ENCODE measurements at places on chromosomes 12 and 14. TPM values are rescaled to one million over a fixed set of nuclear protein-coding genes. Genes with fewer than 3 reads are reported as not detected.
A peak's percentile ranks its signal among the peaks of the same experiment; 100 is the strongest.

- DNase-seq, result no peak
Observed at GRCh38 chr14:52008136-52008535, 18.8 kb downstream of the RTRAF start.

The MANSC4 gene
- not detected for total RNA-seq

The AMN gene
- total RNA-seq, result 1.4 TPM

DNA sequence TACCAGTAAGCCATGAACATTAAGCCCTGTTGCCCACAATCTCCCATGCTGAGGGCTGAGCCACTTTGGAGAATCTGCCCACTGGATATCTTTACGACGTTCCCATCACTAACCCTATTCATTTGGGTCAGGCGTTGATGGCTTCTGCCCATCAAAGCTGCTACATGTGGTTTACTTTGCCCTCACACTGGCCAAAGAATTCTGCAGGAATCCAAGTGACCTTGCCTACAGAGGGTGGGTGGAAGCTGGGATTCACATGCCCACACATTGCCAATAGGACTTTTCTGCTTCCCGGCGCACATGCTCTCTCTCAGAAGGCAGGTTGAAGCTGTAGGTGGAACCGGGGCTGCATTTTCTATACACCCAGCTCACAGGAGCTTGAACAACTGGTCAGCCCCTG, 28.3 kb downstream of the OAS2 start:
- no peak for DNase-seq

DNA sequence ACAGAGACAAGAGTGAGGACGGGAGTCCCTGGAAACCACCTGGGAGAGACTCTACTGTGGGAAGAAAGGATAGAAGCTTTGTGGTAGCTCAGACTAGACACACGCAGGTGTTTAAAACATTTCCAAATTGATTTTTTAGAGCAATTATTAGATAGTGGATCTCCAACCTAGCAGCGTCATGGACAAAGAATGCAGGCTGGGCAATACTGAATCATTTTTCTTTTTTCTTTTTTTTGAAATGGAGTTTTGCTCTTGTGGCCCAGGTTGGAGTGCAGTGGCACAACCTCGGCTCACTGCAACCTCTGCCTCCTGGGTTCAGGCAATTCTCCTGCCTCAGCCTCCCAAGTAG, 13.1 kb downstream of the GPR132 start:
- no peak for DNase-seq

The CABP1 gene
- total RNA-seq, result 0.50 TPM

GRCh38 chr14:54773171-54774006, 129.2 kb downstream of the GCH1 start:
- peak; percentile 93 for DNase-seq

GRCh38 chr12:114275086-114275485, 130.9 kb downstream of the TBX5 start:
- no peak for DNase-seq

- no peak for DNase-seq
Observed at GRCh38 chr12:39946361-39947280, 159.3 kb downstream of the SLC2A13 start.

- no peak for DNase-seq
Observed at GRCh38 chr12:78584695-78585094, 279.9 kb upstream of the SYT1 start.

DNA sequence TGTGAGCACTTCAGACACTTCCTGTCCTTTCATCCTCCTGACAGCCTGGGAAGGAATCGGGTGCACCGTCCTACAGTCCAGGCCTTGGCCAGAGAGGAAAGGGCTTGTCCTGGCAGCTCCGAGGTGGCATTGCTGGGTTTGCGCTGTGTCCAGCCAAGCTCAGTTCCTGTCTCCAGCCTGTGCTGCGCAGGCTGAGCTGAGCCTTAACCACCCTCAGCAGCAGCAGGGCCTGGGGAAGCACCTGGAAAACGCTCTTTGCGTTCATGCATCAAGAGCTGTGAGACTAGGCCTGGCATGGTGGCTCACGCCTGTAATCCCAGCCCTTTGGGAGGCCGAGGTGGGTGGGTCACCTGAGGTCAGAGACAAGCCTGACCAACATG, 33.7 kb upstream of the EML1 start:
- no peak for DNase-seq

- no peak for DNase-seq
Observed at GRCh38 chr14:76754586-76754985, 6.7 kb upstream of the VASH1 start.

- DNase-seq, result no peak
Observed at GRCh38 chr12:38892087-38892786, 13.2 kb downstream of the CPNE8 start.

DNA sequence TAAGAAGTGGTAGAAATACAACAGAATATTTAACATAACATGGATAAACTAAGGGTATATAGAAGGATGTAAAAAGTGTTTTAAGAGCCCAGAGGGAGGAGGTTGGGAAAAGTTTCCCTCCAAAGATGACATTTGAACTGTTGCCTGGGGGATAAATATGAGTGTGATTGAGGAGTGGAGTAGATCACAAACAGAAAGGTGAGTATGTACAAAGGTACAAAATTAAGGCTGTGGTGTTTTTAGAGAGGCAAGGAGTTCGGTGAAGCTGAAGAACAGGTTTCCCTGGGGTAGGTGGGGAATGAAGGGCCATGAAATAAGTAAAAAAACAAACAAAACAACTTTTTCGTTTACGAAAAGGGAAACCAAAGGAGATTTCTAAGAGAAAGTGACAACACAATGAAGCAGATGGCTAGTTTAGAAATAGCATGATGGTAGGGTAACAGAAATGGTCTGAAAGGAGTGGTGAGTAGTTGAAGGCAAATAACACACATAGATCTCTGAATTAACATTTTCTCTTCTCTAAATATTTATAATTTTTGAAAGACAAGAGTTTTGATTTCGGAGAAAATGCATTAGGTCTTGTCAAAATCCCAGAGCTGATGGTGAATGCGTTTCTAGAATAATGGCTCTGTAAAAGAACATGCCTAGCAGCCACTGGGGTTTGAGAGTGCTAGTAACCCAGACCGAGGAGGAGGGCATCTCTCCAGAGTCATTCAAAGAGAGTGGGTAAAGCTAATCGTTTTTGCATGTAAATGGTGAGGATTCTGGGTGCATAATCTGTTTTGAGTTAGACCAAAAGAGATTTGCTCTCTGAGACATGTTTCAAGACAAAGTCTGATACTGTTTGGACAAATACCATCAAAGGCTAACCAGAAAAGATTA, 240.4 kb upstream of the DCN start:
- no peak for DNase-seq

- DNase-seq, result no peak
Observed at GRCh38 chr14:64767215-64767964, 63.2 kb downstream of the PLEKHG3 start.

DNA sequence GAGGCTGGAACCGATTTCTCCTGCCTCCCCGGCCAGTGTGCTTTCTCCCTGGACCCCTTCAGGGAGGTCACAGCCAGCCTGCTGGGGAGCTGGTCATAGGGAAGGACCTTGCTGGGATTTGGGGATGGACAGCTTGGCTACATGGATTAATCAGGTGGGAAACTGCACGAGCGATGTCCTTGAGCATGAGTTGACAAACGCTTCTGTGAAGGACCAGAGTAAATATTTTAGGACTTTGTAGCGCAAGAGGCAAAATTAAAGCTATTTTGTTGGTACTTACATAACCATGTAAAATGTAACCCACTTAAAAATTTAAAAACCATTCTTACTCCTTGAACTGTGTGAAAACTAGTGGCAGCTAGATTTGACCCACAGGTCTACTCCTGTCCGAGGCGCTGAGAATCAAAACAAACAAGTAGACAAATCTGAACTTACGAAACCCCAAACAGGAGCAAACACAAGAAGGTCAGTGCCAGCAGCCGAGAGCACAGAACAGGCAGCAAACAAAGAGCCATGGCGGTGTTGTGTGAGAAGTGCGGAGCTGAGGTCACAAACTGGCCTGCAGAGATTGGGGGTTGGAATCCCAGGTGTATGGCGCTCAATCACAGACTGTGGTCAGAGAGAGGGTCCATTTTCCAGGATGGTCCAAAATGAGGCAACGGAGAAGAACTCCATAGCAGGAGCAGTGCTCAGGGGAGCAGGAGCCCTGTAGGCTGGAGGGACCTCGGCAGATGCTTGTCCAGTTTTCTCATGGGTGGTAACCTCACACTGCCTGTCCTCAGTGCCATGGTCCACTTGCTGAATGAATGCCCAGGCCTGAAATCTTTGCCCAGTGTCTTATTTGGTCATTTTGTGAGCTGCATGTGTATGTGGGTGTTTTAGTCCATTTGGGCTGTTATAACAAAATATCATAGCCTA, 79.2 kb upstream of the CLMN start:
- DNase-seq, result no peak

The BHLHE41 gene
- not detected for total RNA-seq

DNA sequence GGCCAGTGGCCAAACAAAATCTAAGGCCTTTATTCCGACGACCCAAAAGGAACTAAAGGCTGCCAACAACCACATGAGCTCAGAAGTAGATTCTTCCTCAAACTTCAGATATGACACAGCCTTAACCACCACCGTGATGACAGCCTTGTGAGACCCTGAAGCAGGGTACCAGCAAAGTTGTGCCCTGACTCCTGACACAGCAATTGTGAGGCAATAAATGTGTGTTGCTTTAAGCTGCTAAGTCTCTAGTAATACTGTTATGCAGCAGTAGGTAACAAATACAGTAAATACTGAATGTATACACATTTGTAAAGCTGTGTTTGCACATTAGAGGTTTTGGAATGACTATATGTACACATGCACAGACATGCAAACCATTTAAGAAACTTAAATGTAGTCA, 10.7 kb upstream of the SLC6A13 start:
- no peak for DNase-seq

- peak; percentile 80 for DNase-seq
Observed at GRCh38 chr12:49703647-49704137, 3.5 kb downstream of the FMNL3 start.

DNA sequence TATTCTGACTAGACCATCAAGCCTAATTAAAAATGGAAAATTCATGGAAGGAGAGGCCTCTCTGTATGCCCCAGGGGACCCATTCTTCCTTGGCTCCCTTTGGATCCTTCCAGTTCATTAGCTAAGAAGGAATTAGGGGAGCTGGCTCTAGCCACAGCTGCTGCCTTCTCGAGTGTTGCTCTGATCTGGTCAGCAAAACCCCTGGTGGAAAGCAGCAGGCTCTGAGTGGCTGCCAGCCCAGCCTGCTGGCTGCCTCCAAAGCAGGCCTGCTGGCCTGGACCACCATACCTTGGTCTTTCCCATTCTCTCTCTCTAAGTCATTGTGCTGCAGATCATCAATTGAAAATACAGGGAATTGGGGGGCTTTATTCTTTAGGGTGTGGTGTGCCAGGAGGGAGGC, 29.0 kb upstream of the AKAP6 start:
- DNase-seq, result no peak

The GPR135 gene
- 1.5 TPM for total RNA-seq

DNA sequence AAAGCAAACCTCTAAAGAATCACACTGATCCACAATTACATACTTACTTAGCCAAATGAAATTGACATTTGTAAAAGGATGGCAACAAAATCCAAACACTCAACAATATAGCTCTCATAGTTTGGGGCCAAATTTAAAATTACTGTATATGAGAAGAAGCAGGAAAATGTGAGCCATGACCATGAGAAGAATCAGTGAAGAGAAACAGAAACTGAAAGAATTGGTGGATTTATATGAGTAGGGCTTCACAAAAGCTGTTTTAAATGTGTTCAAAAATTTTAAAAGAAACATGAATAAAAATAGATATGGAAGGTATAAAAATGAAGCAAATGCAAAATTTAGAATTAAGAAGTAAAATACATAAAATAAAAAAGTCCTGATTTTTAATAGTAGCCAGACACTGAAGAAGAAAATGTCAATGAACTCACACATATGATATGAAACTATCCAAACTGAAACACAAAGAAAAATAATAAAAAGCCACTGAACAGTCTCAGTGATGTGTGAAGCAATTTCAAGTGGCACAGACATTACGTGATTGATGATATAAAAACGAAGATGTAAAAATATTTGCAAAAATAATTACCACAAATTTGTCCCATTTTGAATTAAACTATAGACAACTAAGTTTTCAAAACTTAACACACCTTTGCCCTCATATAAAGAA, 87.9 kb upstream of the MDGA2 start:
- no peak for DNase-seq

GRCh38 chr12:50110762-50111351, 1.2 kb upstream of the COX14 start:
- DNase-seq, result no peak

The RFX4 gene
- total RNA-seq, result not detected

- DNase-seq, result no peak
Observed at GRCh38 chr12:118633071-118633470, 256.7 kb downstream of the SUDS3 start.

The TAC3 gene
- total RNA-seq, result 0.54 TPM

The GPR162 gene
- 2.1 TPM for total RNA-seq

The PTPRO gene
- 0.63 TPM for total RNA-seq

Measured in activated CD8-positive, alpha-beta T cell treated with anti-CD3 and anti-CD28 coated beads for 36 hours (primary cell).